Mucosa of descending colon (tissue), 3 donors: ENCODE measurements at places on chromosomes 2 and 18. TPM values are rescaled to one million over a fixed set of nuclear protein-coding genes. Genes with fewer than 3 reads are reported as not detected.
A peak's percentile ranks its signal among the peaks of the same experiment; 100 is the strongest.

DNA sequence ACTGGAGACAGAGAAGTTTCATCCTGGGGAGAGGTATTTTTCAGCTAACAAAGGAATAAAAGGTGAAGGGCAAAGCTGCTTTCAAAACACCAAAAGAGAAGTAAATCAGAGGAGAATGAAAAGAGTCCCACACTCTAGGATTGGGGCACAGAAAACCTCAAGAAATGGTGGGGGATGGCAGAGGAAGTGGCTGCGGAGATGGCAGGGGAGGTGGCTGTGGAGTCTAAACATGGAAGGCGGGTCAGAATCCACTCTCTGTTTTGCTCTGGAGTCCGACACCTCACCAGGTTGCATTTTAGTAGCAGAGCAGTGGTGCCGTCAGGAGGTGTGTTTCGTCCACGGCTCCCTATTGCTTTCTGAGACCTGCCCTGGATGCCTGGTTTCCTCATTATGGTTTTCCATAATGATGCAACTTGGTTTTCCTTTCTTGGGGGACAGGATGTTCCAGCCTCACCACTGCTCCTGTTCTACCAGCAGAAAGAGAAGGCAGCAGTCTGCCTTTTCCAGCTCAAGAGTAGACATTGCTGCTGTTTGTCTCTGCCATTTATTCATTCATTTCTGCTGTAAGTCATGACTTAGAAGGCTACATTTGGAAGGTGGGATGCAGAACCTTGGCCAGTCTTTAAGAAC, 188.7 kb downstream of the ANKRD44 start:
- no peak for DNase-seq

GRCh38 chr18:62781262-62781661, 65.9 kb downstream of the PHLPP1 start:
- DNase-seq = no peak

- DNase-seq = no peak
Observed at GRCh38 chr2:206982360-206982955, 43.1 kb downstream of the CPO start.

- DNase-seq = no peak
Observed at GRCh38 chr2:121710470-121711170, 26.1 kb downstream of the NIFK start.

DNA sequence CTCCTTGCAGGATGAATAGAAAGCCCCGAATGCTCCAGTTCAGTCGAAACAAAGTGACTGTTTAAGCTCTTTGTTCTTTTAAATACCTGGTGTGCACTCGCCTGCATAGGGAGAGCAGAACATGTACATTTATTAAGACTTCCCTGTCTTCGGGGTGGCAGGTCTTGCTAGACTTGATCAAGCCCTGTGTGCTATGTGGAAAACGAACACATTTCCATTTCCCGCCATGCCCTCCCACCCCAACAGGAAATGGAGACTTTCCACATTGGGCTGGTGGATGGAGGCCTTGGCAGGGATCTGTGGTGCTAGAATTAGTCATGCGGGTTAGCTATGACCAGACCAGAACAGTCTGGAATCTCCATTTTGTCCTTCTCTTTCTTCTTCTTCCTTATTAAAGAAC, 321.0 kb upstream of the THSD7B start:
- DNase-seq = no peak

- DNase-seq = no peak
Observed at GRCh38 chr2:239574054-239574433, 173.2 kb upstream of the HDAC4 start.

DNA sequence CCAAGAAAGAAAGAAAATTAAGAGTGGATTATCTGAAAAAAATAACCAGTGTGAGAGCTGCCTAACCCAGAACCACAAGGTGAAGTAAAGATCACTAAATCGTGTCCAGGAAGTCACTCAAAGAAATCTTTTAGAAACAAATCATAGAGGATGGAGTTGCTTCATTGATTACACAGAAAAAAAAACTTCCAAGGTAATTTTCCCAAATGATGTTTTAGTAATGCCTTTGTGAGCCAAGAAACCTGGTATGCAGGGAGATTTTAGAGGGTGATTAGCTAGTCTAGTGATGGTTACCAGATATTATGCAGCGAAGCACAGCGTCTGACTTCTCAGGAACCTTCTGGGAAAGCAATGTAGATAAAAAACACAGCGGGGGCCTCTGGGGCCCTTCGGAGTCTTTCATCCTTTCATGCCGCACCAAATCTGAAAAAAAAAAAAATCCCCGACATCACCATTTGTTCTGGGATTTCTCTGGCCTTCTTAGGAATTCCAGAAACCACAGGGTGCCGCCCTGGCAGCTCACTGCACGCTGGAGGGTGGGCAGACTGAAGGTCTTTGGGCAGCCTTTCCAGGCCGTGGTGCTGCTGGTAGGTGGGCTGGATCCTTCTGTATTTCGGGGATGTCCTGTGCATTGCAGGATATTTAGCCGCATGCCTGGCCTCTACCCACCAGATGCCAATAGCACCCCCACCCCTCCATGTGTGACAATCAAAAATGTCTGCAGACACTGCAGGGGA, 17.3 kb downstream of the ALPK2 start:
- no peak for DNase-seq

GRCh38 chr2:15119722-15120175, 441.4 kb downstream of the NBAS start:
- DNase-seq = no peak

DNA sequence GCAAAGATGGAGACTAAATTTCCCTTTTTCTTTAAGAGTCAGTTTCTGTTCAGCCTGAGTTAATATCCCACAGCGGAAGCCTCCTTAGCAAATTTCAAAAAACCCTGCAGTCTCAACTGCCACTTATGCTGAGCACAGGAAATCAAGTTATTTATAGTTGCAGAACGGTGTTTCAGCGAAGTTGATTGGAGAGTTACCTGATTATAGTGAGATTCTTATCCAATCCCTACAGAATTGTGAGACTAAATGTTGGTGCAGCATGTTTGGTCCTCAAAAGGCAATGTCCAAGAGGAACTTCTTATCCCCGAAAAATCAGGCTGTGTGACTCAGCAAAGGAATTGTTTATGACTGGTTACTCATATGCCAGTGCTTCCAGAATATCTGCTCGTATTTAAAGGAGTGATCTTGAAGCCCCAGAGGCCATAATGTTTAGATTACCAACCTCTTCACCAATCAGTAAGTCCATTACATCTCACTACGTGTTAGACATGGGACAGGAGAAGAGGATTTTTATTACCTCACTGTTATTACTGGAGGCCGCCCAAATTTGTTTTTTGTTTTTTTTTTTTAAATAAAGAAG, 67.9 kb downstream of the LRRFIP1 start:
- no peak for DNase-seq

DNA sequence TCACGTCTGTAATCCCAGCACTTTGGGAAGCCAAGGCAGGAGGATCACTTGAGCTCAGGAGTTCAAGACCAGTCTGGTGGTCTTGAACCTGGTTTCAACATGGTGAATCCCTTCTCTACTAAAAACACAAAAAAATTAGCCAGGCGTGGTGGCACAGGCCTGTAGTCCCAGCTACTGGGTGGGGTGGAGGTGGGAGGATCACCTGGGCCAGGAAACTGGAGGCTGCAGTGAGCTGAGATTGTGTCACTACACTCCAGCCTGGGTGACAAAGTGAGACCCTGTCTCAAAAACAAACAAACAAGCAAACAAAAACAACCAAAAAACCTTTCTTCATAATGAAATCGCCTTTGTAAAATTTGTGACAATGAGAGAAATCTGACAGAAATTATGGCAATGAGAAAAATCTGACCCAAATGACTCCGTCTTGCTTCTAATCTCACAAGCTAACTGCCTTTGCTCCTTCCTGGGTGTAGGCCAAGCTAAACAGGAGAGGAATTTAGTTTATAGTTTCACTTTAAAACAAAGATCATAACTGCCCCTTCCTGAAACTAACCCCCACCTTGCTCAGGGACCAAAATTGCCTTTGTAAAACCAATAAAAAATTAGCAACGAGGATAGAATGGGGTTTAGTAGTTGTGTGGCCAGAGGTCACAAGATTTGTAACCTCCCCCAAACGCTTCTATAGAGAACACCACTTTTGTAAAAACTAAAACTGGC, 60.7 kb upstream of the KIF5C start:
- DNase-seq = peak; percentile 55

GRCh38 chr2:125398738-125399524, 1257.0 kb upstream of the GYPC start:
- DNase-seq = no peak

- DNase-seq = no peak
Observed at GRCh38 chr2:27518782-27519113, 22.1 kb downstream of the GCKR start.

DNA sequence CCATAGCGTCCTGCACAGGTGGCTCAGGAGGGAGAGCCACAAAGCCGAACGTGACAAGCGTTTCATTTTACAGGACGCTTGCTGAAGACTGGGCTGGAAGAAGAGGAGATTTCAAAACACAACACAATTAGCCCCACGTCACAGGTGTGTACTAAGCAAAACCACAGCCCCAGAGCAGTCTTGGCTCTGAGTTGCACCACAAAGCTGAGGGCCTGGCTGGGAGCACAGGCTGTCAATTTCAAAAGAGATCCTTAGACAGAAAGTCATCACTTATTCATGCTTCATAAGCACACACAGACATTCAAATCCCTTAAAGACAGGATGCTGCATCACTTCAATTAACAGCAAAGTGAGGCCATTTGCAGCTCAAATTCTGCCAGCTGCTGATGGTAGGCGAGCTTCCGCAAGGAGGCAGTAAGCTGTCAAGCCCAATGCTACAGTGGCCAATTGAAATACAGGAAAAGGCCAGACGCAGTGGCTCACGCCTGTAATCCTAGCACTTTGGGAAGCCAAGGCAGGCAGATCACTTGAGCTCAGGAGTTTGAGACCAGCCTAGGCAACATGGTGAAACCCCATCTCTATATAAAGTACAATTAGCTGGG, 79.6 kb downstream of the SKA1 start:
- DNase-seq = no peak

GRCh38 chr2:241066893-241067341, 35.2 kb downstream of the MTERF4 start:
- no peak for DNase-seq

DNA sequence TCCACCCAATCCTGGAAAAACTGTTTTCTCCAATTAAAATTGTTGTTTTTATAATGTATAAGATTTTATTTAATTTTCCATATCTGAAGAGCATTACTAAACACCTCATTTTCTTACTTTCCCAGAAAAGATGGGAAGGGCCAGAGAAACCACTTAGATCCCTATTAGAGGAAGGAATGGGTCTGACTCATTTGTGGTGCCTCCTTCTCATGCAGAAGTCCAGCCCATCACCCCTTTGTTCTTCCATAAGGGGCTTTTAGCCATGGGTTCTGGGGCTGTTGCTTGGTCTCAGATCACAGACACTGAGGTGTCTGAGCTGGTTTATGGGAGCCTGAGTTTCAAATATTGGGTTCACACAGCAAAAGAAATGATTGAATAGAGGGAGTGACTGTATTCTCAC, 152.2 kb downstream of the ESCO1 start:
- no peak for DNase-seq

DNA sequence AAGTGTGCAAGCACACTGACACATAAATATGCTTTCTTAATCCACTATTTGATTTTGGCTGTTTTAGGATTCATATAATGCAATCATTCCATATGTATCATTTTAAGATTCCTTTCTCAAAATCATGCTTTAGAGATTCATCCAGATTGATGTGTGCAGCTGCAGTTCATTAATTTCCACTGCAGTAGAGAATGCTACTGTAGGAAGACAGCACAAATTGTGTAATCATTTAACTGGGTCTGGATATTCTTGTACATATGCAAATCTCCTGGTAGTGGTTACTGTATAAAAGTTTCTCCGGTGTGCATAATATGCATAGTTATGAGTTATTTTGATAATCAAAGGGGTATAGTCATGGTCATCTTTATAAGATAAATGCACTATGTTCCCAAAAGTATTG, 502.5 kb upstream of the ACVR2A start:
- DNase-seq = no peak

DNA sequence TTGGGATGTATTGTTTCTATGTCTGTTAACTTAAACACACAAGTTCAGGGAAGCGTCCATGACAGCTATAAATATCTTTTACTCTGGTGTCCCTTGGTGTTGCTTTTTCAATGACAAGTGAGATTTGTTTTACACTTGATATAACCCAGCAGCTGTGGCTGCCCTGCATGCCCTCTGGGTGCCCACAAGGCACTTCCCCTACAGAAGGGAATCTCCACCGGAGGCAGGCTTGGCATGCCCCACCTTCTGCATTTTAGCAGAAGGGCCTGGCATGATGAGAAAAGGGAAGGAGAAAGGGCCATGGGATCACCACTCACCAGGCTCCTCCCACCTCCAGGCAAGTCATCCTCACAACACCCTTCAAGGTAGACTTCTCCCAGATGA, 68.7 kb downstream of the TMEM247 start:
- DNase-seq = no peak

The R3HDM1 gene
- total RNA-seq = 22.3 TPM

The GREB1 gene
- 1.6 TPM for total RNA-seq

The TRIM43B gene
- total RNA-seq = not detected

The TET3 gene
- total RNA-seq = 16.6 TPM

The ALK gene
- 0.07 TPM for total RNA-seq

The MYO1B gene
- total RNA-seq = 35.1 TPM

The ZNF513 gene
- 25.4 TPM for total RNA-seq

The DOCK10 gene
- 13.3 TPM for total RNA-seq
